PC-3 (cell line): ENCODE measurements at places on chromosomes 2 and 18.

DNA sequence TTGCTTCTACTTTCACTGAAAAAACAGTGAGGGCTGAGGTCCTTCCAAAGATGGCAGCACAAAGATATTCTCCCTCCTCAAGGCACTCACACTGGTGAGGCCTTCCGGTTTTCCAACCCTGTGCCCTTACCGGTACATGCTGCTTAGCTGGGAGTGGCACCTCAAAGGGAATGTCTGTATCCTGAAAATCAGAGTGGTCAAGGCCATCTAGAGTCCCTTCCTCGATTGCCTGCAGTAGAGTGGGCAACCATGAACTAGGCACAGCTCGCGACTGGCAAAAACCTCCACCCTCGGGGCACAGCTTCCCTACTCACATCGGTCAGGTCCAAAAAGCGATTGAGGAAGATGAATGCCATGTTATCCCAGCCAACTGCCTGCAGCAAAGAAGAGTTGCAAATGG lies 3.4 kb downstream of the KRTCAP3 start:
- H3K36me3 ChIP-seq = peaks cover 10% of the 10 kb centered on the region
- no peaks in the 10 kb centered on the region for H3K27me3 ChIP-seq
- no peak for DNase-seq

- H3K4me1 ChIP-seq = peaks cover 14% of the 10 kb centered on the region
- H3K36me3 ChIP-seq = no peaks in the 10 kb centered on the region
- no peaks in the 10 kb centered on the region for H3K27me3 ChIP-seq
- H3K27ac ChIP-seq = no peak overlapping the region
- DNase-seq = no peak
Observed at GRCh38 chr18:70428439-70428838, 139.6 kb downstream of the SOCS6 start.

- no peak overlapping the region for H3K27ac ChIP-seq
- H3K36me3 ChIP-seq = no peaks in the 10 kb centered on the region
- DNase-seq = no peak
- H3K27me3 ChIP-seq = peaks cover 51% of the 10 kb centered on the region
- H3K4me1 ChIP-seq = no peaks in the 10 kb centered on the region
Observed at GRCh38 chr2:15945909-15946705, 5.8 kb downstream of the MYCN start.

- no peak for DNase-seq
- H3K4me1 ChIP-seq = peaks cover 24% of the 10 kb centered on the region
- peak overlapping the region; percentile 99 for H3K4me3 ChIP-seq
- H3K27ac ChIP-seq = peak overlapping the region; percentile 48
Observed at GRCh38 chr2:202636213-202636513, 1.4 kb downstream of the FAM117B start.

DNA sequence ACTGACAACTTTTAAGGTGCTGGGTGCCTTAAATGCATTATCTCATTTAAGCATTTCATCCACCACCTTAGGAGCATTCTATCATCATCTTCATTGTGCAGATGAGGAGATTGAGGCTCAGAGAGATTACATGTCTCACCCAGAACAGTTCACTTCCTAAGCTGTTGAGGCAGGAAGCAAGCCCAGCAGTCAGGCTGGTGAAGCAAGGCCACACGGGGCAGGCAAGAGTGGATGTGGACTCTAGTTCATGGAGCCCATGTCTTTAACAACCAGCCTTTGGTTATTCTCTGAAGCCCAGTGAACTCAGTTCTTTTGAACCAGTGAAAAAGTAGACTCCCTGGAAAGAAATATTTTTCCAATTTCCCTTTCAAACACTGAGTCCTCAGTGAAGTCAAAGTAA lies 294.8 kb upstream of the MGAT5 start:
- H3K4me1 ChIP-seq = no peaks in the 10 kb centered on the region
- no peak overlapping the region for H3K4me3 ChIP-seq
- H3K27me3 ChIP-seq = peaks cover 73% of the 10 kb centered on the region
- H3K36me3 ChIP-seq = no peaks in the 10 kb centered on the region
- peak; percentile 7 for DNase-seq

DNA sequence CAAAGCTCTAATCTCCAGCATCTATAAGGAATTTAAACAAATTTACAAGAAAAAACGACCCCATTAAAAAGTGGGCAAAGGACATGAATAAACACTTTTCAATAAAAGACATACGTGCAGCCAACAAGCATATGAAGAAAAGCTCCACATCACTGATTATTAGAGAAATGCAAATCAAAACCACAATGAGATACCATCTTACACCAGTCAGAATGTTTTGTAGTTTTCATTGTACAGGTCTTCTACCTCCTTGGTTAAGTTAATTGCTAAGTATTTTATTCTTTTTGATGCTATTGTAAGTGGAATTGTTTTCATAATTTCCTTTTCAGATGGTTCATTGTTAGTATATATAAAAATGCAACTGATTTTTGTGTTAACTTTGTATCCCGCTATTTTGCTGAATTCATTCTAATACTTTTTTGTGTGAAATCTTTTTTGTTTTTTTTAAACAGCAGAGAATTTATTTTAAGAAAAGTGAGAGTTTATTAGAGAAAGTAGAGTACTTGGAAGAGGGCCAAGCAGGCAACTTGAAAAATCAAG lies 40.7 kb downstream of the SLC39A10 start:
- H3K27ac ChIP-seq = no peak overlapping the region
- H3K36me3 ChIP-seq = peaks cover 5% of the 10 kb centered on the region; the same call in 1 of the 2 replicates
- H3K4me3 ChIP-seq = no peak overlapping the region
- H3K27me3 ChIP-seq = no peaks in the 10 kb centered on the region
